Epithelial cell of proximal tubule (primary cell): ENCODE measurements at places on chromosomes 11 and 22. TPM values are rescaled to one million over a fixed set of nuclear protein-coding genes. Genes with fewer than 3 reads are reported as not detected.

- DNase-seq: no peak
These were observed 149.8 kb upstream of the THY1 start for GRCh38 chr11:119572481-119573424.

- no peak for DNase-seq
These were observed 131.8 kb downstream of the APIP start for GRCh38 chr11:34784318-34784841.

GRCh38 chr22:19799322-19800190 lies 39.0 kb downstream of the TBX1 start:
- no peak for DNase-seq

DNA sequence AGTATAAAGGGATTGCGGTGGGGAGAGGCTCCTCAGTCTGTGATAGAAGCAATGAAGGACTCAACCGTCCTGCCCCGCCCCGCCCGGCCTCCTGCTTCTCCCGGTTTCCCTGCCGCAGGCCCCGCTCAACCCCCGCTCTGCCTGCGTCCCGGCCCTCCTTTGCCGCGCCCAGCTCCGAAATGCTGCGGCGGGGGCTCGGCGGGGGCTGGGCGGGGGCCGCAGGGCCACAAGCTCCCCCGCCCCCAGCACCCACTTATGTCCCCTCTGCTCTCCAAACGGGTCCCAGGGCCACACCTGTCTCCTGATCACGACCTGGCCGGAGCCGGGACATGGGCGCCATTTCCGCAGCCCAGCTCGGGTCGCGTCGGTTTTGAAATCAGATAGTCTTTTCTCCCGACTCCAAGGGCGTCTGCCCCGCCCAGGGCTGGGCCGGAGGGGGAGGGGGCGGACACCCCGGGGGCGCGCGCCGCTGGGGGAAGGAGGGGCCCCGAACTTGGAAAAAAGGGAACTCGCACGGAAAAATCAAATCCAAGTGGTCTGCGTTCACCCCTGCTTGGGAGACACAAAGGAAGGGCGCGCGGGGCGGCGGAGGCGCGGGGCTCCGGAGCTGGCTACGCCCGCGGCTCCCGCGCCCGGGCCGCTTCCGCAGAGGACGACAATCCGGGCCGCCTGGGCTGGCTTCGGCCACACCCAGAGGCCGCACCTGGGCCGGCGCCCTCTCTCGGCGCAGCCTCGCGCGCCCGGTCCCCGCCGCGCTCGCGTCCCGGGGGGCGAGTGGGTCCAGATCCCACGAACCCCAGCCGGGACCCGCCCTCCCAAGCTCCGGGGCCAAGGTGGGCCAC lies 70.6 kb upstream of the EP300 start:
- no peak for DNase-seq

- DNase-seq: no peak
These were observed 1.3 kb downstream of the TP53I11 start for GRCh38 chr11:44949160-44950030.

DNA sequence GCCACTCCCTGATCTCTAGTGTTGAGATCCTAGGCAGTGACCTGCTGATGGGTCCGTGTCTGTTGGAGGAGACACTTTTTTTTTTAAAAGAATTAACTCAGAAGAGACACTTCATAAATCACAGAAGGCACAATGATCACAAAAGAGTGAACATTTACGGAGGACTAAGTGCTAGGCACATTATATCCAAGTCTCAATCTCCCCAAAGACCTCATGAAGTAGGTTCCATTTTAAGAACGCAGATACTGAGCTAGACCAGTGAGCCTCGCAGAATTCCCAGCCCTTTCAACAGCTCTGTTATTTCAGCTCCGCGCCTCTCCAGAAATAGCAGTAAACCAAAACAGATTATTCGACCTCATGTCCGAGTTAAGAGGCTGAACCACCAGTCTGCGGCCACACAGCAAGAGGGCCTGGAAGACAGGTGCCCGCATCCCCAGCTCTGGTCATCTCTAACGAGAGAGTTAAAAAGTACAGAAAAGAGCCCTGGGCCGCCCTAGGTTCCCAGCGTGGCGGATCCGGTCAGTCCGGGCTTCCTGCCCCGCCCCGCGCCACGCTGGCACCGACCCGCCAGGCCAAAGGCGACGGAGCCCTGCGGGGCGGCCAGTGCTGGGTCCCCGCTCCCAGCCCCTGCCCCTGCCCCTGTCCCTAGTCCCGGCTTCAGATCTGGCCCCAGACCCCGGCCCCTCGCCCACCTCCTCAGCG lies 612 bp downstream of the XBP1 start:
- no peak for DNase-seq

- DNase-seq: no peak
These were observed 23.7 kb downstream of the SHANK3 start for GRCh38 chr22:50696251-50696798.

DNA sequence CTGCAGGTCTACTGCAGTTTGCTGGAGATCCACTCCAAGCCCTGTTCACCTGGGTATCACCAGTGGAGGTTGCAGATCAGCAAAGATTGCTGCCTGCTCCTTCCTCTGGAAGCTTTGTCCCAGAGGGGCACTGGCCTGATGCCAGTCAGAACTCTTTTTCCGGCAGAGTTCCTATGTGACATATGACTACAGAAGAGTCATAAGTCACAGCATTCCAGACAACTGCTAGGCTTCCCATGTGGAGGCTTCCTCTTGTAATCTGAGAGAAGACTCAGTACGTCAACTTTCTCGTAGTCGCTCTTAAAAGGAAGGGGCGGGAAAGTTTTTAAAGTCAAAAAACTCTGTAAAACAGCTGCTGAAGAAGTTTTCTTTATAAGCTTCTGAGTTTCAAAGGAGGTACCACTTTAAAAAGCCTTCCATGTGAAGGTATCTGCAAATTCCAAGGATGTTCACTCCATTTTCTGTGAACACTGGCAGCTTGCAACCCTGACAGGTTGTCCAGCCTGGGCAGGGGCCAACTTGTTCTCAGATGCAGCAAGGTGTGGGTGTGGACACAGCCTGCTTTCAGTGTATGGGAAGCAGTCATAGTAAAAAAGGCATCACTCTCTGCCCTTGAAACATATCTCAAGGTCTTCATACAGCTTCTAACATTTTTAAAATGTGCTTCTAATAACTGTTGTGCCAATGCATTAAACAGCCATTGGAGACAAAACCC lies 97.8 kb downstream of the ME3 start:
- DNase-seq: no peak

GRCh38 chr11:14081581-14082231 lies 119.2 kb downstream of the SPON1 start:
- no peak for DNase-seq

DNA sequence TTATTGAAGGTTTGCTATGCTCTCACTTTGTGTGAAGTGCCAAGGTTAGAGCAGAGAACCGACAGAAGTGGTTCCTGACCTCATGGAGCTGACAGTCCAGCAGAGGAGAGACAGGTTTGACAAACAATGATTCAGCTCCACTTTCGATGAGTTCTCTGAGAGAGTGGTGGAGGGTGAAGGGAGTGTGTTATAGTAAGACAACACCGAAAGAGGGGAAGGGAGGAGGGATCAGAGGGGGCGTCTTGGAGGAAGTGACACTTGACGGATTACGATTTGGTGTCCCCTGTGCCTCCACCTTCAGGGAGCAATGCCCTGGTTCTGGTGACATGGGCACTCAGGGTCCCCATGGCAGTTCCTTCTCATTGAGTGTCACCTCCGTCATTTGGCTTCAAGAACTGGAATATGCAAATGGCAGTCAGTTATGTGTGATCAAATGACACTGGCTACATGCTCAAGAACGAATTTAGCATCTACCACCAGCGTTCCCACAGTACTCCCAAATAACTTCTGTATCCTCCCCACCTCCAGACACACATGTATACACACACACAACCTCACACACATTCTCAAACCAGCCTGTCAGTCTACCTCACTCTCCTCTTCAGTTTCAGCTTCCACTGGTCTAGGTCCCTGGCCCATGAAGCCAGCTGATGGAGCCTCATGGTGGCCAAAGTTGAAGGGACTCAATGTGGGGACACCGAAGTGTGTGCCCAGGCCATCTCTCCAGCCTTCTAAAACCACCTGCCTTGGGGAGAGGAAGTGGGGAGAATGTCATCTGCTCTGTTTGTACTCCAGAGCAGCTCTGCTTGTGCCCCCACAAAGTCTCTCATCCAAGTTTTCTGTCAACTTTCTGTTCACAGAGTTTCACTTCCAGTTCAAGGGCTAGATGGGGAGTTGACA lies 31.4 kb upstream of the NUP160 start:
- no peak for DNase-seq

- no peak for DNase-seq
These were observed 86.0 kb downstream of the CASP12 start for GRCh38 chr11:104812103-104812788.

GRCh38 chr11:64619811-64620380 lies 28.9 kb downstream of the SLC22A12 start:
- peak; percentile 4 for DNase-seq

DNA sequence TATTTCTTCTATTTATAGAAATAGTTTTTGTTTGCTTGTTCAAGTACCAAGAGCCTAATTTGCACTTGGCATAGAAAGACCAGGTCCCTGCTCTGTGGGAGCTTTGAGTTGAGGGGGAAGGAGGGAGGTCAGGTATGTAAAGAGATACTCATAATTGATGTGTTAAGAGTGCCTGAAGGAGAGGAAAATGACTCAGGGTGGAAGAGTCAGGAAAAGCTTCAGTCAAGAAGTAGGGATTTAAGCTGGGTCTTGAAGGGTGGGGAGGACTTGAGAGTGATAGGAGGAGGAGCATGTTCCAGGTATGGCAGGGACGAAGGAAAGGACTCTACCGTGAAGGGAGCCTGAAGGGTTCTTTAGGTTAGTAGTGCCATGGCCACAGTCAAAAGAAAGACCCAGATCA lies 9.0 kb downstream of the RBX1 start:
- DNase-seq: no peak

- no peak for DNase-seq
These were observed 181.5 kb downstream of the MAML2 start for GRCh38 chr11:96161307-96162089.

GRCh38 chr22:45227645-45228400 lies 12.9 kb downstream of the KIAA0930 start:
- no peak for DNase-seq

- DNase-seq: no peak
These were observed 4.5 kb upstream of the JAML start for GRCh38 chr11:118229274-118229847.

DNA sequence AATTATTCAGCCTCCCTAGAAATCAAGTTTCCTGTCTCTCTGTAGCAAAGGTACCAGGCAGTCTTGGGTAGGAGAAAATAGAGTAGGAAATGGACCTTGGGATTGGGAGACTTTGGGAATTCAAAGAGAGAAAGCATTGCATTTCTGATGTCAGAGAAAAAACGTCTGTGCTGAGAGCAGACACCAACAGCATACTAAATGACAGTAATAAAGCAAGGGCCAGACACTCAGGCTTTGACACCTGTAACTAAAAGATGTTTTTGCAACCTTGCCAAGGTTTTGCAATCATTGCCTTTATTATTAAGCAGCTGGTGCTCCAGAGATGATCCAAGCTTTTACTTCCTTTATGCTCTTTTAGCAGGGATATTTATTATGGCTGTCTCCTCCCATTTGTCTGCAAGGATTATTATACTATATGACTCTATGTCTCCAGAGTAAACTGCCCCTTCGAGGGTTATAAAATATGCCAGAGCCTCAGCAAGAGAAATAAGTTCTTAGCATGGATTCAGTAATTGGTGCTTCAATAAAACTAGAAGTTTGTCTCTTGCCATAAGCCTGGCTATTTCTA lies 85.2 kb upstream of the GRAMD1B start:
- DNase-seq: no peak

GRCh38 chr11:67356864-67357561 lies 3.7 kb upstream of the POLD4 start:
- DNase-seq: no peak

- no peak for DNase-seq
These were observed 23.2 kb upstream of the ZBTB16 start for GRCh38 chr11:114036147-114036811.

DNA sequence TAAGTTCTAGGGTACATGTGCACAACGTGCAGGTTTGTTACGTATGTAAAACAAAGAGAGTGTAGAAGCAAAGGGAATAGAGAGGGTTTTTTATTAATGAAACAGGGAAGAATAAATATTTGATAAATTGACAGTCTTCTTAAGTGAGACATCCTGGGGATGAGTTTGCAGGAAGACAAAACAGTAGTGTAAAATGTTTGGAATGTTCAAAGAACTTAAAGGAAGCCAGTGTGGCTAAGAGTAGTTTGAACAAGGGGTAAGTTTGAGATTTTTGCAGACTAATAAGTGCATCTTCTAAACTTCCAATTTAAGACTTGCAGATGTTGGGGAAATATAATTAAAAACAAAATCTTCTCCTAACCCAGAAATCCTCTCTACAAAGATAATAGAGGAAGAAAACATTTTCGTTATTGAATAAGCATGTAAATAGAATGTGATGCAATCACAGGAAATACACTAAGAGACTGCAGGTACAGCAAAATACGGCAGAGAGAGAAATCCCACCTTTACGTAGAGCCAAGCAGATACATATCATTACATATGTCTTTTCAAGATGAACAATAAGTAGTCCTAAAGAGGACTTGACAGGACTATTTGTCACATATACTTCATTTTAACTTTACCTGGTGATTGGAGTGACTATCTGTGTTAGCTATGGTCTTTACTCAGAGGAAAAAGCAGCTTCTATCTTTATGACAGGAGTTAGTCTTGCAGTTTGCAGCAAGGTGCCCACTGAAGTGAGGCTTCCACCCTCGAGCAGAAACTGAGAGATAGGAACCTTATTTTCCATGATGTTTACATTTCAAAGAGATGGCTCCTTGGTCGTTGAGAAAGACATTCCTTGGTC lies 402.1 kb downstream of the CNTN5 start:
- DNase-seq: no peak

DNA sequence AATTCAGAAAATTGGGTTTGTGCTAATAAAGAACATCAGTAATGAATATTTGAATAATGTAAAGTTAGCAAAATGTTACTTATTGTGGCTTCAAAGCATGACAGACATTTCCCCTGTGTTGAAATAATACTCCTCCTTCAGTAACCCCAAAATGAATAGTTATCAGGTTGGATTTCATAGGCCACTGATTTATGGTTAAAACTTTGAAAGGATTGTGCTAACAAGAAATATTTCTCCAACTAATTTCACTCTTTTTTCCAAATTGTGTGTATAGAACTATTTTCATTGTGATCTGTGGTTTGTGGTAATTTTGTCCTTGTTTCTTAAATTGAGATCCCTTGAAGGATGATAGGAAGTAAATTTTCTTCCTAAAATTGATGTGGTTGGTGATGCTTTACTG lies 7.9 kb downstream of the DDX10 start:
- DNase-seq: no peak

GRCh38 chr11:86719781-86720463 lies 47.5 kb upstream of the ME3 start:
- peak; percentile 88 for DNase-seq

The ANKK1 gene
- total RNA-seq: 0.17 TPM in 1 of 2 replicates, not detected in the other

The CASP5 gene
- not detected in 2 replicates for total RNA-seq

The RAG2 gene
- total RNA-seq: not detected in 2 replicates

The OR8D1 gene
- not detected in 2 replicates for total RNA-seq

The SCGB1C1 gene
- total RNA-seq: not detected in 2 replicates

The OSM gene
- not detected in 2 replicates for total RNA-seq

The PLAAT3 gene
- total RNA-seq: 68.2 and 95.4 TPM in 2 replicates

The FBLN1 gene
- total RNA-seq: 21.5 and 58.5 TPM in 2 replicates

The MAPK8IP1 gene
- 10.1 and 11.1 TPM in 2 replicates for total RNA-seq

The MRGPRF gene
- total RNA-seq: 2.5 and 2.9 TPM in 2 replicates

The B4GAT1 gene
- 32.0 and 36.2 TPM in 2 replicates for total RNA-seq

The PRR5L gene
- total RNA-seq: 5.9 and 13.2 TPM in 2 replicates

The PLA2G3 gene
- total RNA-seq: 2.0 TPM in 1 of 2 replicates, not detected in the other

The APOL2 gene
- 22.8 and 37.8 TPM in 2 replicates for total RNA-seq
